PC-3 (cell line): ENCODE measurements at places on chromosomes 7 and 10. TPM values are rescaled to one million over a fixed set of nuclear protein-coding genes. Genes with fewer than 3 reads are reported as not detected.

DNA sequence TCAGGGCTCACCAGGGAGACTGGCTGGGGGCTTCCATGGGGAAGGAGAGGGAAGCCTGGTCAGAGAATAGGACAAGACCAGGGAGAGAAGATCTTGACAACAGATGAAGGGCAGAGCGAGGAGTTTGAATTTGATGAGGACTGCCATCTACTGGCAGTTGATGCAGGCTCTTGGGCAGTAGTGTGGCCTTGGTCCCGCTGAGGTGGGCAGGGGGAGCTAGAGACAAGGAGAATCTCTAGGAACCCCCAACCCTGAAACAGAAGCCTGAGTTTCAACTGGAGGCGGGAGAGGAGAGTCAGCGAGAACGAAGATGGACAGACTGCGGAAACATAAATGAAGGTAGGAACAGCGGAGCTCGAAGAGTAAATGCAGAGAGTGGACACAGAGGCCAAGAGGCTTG is 81.0 kb downstream of the PPP1R3C start:
- no peaks in the 10 kb centered on the region for H3K27me3 ChIP-seq
- no peak overlapping the region for H3K4me3 ChIP-seq
- H3K36me3 ChIP-seq: no peaks in the 10 kb centered on the region
- peak; percentile 40 for DNase-seq
- 0 out of 2 replicates have a peak, but pooled peaks cover 4% of the 10 kb centered on the region for H3K4me1 ChIP-seq

Gene ABCB1
- total RNA-seq: not detected in 2 replicates

Gene TMEM229A
- total RNA-seq: not detected in 2 replicates

- DNase-seq: no peak
- H3K27ac ChIP-seq: no peak overlapping the region
- H3K4me1 ChIP-seq: peaks cover 19% of the 10 kb centered on the region
- no peaks in the 10 kb centered on the region for H3K36me3 ChIP-seq
- H3K4me3 ChIP-seq: no peak overlapping the region
These were observed 646.0 kb downstream of the PARD3 start for GRCh38 chr10:34169131-34169530.

DNA sequence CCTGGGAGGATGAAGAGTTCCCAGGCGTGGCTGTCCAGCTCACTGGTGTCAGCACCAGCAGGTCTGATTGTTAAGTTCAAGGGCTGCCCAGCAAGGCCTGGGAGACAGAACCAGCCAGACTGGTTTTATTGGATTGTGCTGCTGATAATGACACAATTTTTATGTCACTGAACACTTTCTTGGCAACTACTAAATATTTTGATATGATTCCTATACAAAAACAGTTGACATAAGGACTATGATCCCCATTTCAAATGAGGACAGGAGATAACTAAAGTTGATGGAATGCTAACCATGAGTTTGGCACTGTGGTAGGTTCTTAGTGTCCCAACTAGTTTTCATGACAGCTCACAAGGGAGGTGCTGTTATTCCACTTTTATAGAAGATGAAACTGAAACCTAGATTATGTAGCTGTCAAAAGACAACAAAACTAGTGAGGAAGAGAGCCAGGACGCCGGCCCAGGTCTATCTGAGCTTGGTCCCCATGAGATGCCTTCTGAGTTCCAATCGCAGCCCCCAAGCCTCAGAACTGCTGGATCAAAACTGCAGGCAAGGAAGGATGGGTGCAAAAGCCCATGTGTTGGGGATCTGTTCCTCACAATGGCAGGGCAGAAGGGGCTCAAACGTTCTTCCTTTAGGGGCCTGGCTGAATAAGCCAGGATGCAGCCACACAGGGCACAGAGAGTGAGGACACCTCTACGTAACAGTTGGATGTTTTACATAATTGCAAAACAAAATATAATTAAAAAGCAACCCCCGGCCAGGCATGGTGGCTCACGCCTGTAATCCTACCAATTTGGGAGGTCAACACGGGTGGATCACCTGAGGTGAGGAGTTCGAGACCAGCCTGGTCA is 52.8 kb downstream of the COBL start:
- H3K4me3 ChIP-seq: peak overlapping the region; percentile 48
- H3K27me3 ChIP-seq: no peaks in the 10 kb centered on the region
- peaks cover 34% of the 10 kb centered on the region for H3K4me1 ChIP-seq
- DNase-seq: peak; percentile 94
- H3K27ac ChIP-seq: peak overlapping the region; percentile 83
- H3K36me3 ChIP-seq: no peaks in the 10 kb centered on the region

DNA sequence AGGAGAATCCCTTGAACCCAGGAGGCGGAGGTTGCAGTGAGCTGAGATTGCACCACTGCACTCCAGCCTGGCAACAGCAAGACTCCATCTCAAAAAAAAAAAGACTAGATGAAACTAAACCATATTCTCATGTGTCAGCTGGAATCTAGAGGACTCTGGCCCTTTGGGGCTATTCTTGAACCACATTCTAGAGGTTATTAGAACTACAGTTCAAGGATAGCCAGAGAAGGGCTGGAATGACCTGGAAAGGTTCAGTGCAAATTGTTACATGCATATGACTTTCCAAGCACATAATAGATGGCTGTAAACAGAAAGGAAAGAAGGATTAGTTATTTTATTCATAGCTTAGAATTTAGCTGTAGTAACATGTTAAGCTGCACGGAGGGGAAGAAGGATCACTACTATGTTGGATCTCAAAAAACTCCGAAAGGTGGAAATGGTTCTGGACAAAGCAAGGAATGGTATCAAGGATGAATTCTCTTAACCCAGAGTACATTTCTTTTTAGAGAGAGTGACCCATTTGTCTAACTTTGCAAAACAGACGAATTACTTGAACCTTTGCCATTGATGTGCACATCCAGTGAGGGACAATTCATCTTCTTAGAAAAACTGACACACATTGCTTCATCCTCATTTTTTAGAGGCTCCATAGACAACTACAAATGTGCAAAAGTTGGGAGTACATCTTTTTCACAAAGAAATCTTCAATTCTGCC is 124.0 kb upstream of the SAMD8 start:
- peaks cover 5% of the 10 kb centered on the region; the same call in 1 of the 2 replicates for H3K4me1 ChIP-seq
- H3K4me3 ChIP-seq: no peak overlapping the region
- no peaks in the 10 kb centered on the region for H3K27me3 ChIP-seq
- no peak for DNase-seq
- H3K36me3 ChIP-seq: peaks cover 59% of the 10 kb centered on the region
- H3K27ac ChIP-seq: no peak overlapping the region

Gene PNLIPRP3
- total RNA-seq: not detected in 2 replicates

Gene ZPBP
- total RNA-seq: not detected in 2 replicates

GRCh38 chr7:5528071-5528814 is 104.6 kb upstream of the TNRC18 start:
- no peaks in the 10 kb centered on the region for H3K27me3 ChIP-seq
- DNase-seq: no peak
- 0 out of 2 replicates have a peak overlapping the region, but pooled peaks have one; percentile 89 for H3K27ac ChIP-seq
- peak overlapping the region; percentile 95 for H3K4me3 ChIP-seq

Gene HMX2
- total RNA-seq: not detected in 2 replicates

Gene CPA2
- not detected in 2 replicates for total RNA-seq

- H3K27ac ChIP-seq: no peak overlapping the region
- DNase-seq: no peak
- H3K4me1 ChIP-seq: peaks cover 17% of the 10 kb centered on the region
- H3K4me3 ChIP-seq: no peak overlapping the region
- H3K36me3 ChIP-seq: no peaks in the 10 kb centered on the region
These were observed 182.9 kb downstream of the XPNPEP1 start for GRCh38 chr10:109740436-109740835.

Gene SPAG6
- total RNA-seq: 0.04 and 0.12 TPM in 2 replicates

GRCh38 chr10:21515361-21516241 is 9.9 kb downstream of the SKIDA1 start:
- no peaks in the 10 kb centered on the region for H3K36me3 ChIP-seq
- H3K27me3 ChIP-seq: no peaks in the 10 kb centered on the region
- H3K4me3 ChIP-seq: peak overlapping the region; percentile 83
- H3K27ac ChIP-seq: no peak overlapping the region

- no peaks in the 10 kb centered on the region for H3K36me3 ChIP-seq
- H3K27ac ChIP-seq: no peak overlapping the region
- H3K4me1 ChIP-seq: no peaks in the 10 kb centered on the region
- no peaks in the 10 kb centered on the region for H3K27me3 ChIP-seq
These were observed 630.8 kb downstream of the ANKRD7 start for GRCh38 chr7:118855290-118855689.

GRCh38 chr7:131401194-131401593 is 73.5 kb downstream of the MKLN1 start:
- H3K4me1 ChIP-seq: peaks cover 6% of the 10 kb centered on the region; the same call in 1 of the 2 replicates
- H3K27ac ChIP-seq: peak overlapping the region; percentile 12; the same call in 1 of the 2 replicates
- H3K36me3 ChIP-seq: peaks cover 33% of the 10 kb centered on the region
- no peak for DNase-seq

DNA sequence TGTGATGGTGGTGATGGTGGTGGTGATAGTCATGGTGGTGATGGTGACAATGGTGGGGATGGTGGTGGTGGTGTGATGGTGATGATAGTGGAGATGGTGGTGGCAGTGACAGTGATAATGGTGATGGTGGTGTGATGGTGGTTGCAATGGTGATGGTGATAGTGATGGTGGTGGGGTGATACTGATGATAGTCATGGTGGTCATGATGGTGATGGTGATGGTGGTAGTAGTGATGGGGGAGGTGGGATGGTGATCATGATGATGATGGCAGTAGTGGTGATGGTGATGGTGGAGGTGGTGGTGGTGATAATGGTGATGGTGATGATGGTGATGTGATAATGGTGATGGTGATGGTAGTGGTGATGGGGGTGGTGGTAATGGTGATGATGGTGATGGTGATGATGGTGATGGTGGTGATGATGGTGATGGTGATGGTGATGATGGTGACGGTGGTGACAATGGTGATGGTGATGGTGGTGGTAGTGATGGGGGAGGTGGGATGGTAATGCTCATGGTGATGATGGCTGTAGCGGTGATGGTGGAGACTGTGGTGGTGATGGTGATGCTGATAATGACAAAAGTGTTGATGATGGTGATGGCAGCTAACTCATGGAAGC is 4.7 kb upstream of the PWWP2B start:
- no peaks in the 10 kb centered on the region for H3K27me3 ChIP-seq

Gene KCP
- 3.2 and 3.4 TPM in 2 replicates for total RNA-seq

DNA sequence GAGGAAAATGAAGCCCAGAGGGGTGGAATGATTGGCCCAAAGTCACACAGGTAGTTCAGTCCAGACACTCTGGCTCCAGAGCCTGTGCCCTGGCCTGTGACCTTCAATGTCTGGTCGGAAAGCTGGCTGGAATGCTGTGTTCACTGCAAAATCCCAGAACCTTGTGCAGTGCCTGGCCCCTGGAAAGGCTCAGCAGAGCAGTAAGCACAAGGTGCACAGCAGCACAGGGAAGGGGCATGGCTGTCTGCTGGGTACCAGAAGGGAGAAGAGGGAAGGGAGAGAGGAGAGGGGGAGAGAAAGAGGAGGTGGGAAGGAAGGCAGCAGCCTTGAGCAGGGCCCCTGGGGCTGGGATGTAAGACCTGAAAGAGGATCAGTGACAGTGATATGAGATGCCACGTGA is 28.4 kb upstream of the C10orf71 start:
- H3K27ac ChIP-seq: no peak overlapping the region
- H3K36me3 ChIP-seq: no peaks in the 10 kb centered on the region
- DNase-seq: no peak
- no peaks in the 10 kb centered on the region for H3K4me1 ChIP-seq

GRCh38 chr7:74176555-74176954 is 2.4 kb downstream of the EIF4H start:
- no peak for DNase-seq
- peaks cover 30% of the 10 kb centered on the region for H3K4me1 ChIP-seq
- peaks cover 39% of the 10 kb centered on the region for H3K36me3 ChIP-seq
- H3K27me3 ChIP-seq: no peaks in the 10 kb centered on the region

GRCh38 chr7:141123522-141123921 is 49.7 kb downstream of the TMEM178B start:
- no peak overlapping the region for H3K27ac ChIP-seq
- H3K27me3 ChIP-seq: peaks cover 34% of the 10 kb centered on the region
- no peak overlapping the region for H3K4me3 ChIP-seq
- no peaks in the 10 kb centered on the region for H3K4me1 ChIP-seq
- no peaks in the 10 kb centered on the region for H3K36me3 ChIP-seq

GRCh38 chr7:130349911-130350782 is 5.5 kb downstream of the CPA5 start:
- peaks cover 11% of the 10 kb centered on the region for H3K4me1 ChIP-seq
- H3K27ac ChIP-seq: no peak overlapping the region
- no peak overlapping the region for H3K4me3 ChIP-seq
- H3K27me3 ChIP-seq: no peaks in the 10 kb centered on the region

Gene RAPGEF5
- total RNA-seq: 5.6 and 10.8 TPM in 2 replicates

DNA sequence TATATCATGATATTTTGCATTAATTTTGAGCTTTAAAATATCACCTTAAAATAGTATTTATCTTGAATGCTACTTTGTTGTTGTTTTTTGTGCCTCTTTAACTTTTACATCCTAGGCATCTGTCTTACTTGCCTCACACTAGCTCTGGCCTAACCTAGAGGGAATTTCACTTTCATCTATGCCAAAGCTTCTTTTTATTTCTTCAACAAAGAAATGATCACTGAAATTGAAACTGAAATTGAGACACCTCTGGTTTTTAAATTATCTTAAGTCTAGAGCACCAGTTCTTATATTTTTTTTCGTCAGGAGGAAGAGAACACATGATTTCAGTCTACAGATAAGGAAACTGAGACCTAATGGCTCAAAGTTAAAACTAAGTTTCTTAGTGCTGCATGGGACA is 3.5 kb upstream of the SCIN start:
- no peak overlapping the region for H3K4me3 ChIP-seq
- H3K36me3 ChIP-seq: no peaks in the 10 kb centered on the region
- H3K27me3 ChIP-seq: no peaks in the 10 kb centered on the region
- H3K4me1 ChIP-seq: peaks cover 38% of the 10 kb centered on the region

GRCh38 chr7:156461881-156462665 is 178.5 kb upstream of the RNF32 start:
- H3K4me1 ChIP-seq: no peaks in the 10 kb centered on the region
- H3K27me3 ChIP-seq: peaks cover 63% of the 10 kb centered on the region
- DNase-seq: no peak

GRCh38 chr10:88979153-88979562 is 11.4 kb upstream of the FAS start:
- H3K36me3 ChIP-seq: no peaks in the 10 kb centered on the region
- no peaks in the 10 kb centered on the region for H3K27me3 ChIP-seq
- no peak overlapping the region for H3K27ac ChIP-seq
- H3K4me1 ChIP-seq: no peaks in the 10 kb centered on the region

DNA sequence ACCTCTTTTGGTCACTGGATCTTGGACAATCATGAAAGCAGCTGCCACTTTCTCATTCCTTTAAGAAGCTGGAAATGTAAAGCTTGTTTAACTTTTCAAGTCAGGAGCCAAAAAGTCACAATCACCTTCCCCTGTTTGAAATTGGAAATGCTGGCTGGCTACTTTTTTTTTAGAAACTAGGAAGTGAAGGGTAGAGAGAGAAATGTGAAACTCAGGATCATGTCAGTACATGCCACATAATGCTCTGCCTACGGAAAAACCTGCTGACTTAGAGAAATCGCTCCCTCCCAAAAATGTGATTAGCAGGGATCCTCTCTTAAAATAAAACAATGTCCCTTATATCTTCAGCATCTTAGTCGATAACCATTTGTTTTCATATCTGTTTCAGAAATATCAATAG is 188.4 kb upstream of the C7orf33 start:
- DNase-seq: no peak
- no peaks in the 10 kb centered on the region for H3K36me3 ChIP-seq
- H3K4me3 ChIP-seq: no peak overlapping the region

DNA sequence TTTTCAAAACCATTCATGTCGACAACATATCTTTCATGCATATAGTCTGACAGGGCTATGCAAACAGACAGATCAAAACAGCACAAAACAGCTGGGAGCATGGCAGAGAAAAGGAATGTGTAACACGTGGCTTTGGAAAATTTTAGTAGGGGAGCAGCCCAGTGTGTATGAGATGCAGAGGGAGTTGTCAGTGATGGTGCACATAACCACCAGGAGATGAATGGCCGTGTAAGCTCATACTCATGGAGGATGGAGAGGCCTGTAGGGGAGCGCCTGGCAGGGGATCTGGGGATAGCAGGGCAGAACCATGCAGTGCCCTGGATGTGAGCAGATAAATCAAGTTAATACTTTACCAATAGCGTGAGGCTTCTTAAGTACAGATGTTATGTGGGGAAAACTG is 45.7 kb downstream of the RHOBTB1 start:
- H3K4me1 ChIP-seq: peaks cover 5% of the 10 kb centered on the region
- no peaks in the 10 kb centered on the region for H3K27me3 ChIP-seq
- H3K4me3 ChIP-seq: no peak overlapping the region
- no peak for DNase-seq
